ENCODE measurements at places on chromosomes 7 and 10.

DNA sequence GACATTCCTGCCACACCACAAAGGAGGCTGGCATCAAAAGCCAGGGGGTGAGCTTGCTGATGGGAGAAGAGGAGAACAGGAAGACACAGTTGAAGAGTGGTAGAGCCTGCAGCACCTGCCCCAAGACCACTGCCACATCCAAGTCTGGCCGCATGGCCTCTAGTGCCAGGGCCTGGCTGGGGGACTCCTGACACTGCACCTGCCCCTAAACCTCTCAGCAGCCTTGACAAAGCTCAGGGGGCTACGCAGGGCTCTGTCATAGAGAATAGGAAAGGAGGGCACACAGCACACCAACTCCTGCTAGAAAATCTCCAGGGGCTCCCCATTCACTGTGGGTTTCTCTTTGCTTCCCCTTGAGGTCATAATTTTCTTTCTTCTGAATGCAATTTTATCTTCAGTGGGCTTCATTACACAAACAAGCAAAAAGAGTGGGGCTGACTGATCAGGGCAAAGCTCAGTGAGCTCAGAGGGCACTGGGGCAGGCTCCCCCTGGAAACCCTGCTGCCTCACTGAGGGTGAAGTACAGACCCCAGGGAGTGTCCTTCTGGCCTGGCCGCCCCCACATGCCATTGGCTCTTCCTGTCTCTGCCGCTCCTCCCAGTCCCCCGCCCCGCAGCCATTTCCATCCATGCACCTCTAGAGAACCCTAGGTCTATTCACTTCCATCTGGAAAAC, 37.2 kb downstream of the VOPP1 start:
- DNase-seq: no peak

DNA sequence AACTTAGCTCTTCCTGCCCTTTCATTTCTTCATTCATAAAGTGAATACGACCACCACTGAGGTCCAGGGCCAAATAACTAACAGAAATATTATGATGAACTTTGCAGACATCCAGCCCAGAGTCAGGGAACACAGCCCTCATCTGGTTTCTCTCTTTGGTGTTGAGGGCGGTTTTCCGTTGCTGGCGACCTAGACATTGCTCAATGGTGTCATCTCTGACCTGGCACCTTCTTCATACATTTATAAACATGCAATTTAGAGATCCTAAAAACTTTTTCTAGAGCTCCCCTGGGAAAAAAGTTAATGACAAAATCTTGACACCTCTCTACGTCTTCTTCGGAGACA, 324 bp upstream of the TET1 start:
- DNase-seq: no peak

- DNase-seq: no peak
Measured at GRCh38 chr7:75861636-75862035, 17.2 kb upstream of the RHBDD2 start.

DNA sequence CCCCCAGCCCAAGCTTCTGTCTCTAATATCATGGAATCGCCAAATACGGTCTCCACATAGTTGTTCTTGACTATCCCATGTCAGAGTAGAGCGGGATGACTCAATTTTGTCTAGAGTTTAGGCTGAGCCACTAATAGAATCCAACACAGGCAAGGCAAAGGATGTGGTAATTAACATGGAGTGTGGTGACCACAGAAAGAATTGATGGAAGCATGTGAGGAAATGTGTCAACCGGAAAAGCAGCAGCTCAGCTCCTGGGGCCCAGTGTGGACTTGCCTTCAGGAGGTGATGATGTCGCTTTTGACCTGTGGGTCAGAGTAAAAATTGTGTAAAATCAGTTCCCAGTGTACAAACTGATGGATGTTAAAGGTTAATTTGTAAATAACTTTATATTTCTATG, 139.3 kb upstream of the KLF6 start:
- DNase-seq: no peak
